ENCODE measurements at places on chromosomes 7 and 10.

DNA sequence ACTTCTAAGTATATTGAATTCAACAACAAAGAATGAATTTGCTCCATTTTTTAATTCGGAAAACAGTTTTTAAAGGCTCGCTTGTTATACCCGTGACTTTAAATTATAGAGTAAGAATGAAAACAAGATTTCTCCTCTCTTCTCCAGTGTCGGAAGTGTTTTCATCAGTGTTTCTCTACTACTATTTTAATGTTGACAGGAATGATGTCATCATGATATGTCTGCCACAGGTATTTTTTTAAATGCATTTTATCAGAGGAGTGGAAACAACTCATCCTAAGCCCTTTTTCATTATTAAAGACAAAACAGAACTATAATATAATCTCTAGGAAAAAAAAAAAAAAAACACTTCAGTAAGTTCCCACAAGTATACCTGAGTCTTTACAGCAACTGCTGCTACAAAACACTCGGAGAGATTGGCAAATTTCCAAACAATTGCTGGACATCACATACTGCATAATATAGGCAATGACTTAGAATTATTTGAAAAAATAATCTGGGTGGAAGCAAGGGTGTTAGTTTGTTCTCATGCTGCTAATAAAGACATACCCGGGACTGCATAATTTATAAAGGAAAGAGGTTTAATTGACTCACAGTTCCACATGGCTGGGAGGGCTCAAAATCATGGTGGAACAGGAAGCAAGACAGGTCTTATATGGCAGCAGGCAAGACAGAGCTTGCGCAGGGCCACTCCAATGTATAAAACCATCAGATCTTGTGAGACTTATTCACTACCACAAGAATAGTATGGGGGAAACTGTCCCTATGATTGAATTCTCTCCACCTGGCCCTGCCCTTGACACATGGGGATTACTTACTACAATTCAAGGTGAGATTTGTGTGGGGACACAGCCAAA, 4.8 kb upstream of the RNF32 start:
- no peak for DNase-seq

- no peak for DNase-seq
These were observed 8.7 kb upstream of the MYL7 start for GRCh38 chr7:44149571-44150465.

DNA sequence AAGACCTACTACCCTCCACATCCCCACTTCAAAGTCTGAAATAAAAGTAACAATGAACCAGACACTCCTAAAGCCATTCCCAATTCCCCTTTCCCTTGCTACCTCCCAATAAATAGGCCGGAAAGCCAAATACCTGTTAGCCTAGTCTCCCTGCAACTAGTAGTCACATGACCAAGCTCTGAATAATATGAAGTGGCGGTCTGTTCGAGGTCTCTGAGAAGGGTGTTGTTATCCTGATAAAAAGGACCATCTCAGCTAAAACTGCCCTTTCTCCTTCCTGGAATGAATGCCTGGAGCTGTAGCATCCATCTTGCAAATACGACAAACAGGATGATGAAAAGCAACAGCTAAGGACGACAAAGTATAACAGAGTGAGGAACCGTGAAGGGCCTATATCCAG, 6.0 kb downstream of the KIF5B start:
- no peak for DNase-seq

GRCh38 chr7:133112976-133113375, 31.1 kb upstream of the CHCHD3 start:
- no peak for DNase-seq

DNA sequence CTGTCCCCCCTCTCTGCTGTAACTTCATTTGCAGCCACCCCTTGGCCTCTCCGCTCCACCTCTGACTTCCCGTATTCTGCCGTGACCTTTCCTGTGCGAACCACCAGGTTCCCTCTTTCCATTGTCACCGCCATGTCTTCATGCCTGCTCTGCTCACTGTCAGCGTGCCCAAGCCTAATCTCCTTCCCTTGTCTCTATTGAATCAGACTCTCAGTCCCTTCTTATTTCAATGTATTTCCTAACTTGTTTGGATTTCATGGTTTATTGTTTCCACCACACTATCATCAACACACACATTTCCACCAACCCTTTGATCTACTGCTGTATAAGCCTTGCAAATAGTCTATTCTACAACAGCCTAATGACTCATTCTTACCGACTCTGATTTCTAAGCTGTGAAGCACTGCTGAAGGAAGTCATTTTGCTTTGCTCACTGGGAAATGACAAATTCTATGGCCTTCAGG, 30.0 kb upstream of the INHBA start:
- DNase-seq = no peak

DNA sequence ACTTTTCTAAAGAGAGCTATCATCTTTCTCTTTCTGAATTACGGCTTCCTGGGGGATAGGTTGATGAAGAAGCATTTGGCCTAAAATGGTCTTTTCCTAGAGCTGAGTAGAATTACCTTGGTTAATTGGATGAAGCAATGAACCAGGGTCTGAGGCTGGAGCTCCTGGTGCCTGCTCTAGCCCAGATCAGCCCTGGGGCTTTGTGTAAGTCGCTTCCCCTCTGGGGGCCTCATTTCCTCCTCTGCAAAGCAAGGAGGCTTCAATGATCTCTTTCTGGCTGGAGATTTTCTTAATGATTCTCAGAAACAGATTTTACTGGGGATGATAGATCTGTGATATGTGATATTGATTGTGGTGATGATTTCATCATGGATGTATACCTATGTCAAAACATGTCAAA, 3.5 kb upstream of the CPA2 start:
- DNase-seq = no peak

- DNase-seq = no peak
These were observed at the start of gene VSTM2A for GRCh38 chr7:54541669-54542625. VSTM2A (plus strand) TSS chr7:54542375; CDS start chr7:54542731, 356 bp downstream.

DNA sequence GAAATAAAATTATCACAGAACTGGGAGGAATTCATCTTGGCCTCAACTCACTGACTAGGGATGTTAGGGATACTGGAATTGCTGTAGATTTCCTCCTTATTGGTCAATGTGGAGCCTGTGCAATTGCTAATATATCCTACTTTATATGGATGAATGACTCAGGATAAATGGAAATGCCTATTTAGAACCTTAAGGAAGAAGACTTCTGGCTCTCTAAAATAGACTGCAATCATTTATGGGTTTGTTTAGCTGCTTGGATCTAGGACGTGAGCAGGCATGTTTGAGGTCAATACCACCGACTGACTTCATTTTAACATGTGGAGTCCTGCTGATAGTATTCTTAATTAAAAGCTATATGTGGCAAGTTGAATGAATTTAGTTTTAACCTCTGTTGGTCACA, 1040.1 kb upstream of the LRRN3 start:
- DNase-seq = no peak

GRCh38 chr7:65381742-65382141, 8.1 kb downstream of the ZNF92 start:
- no peak for DNase-seq

DNA sequence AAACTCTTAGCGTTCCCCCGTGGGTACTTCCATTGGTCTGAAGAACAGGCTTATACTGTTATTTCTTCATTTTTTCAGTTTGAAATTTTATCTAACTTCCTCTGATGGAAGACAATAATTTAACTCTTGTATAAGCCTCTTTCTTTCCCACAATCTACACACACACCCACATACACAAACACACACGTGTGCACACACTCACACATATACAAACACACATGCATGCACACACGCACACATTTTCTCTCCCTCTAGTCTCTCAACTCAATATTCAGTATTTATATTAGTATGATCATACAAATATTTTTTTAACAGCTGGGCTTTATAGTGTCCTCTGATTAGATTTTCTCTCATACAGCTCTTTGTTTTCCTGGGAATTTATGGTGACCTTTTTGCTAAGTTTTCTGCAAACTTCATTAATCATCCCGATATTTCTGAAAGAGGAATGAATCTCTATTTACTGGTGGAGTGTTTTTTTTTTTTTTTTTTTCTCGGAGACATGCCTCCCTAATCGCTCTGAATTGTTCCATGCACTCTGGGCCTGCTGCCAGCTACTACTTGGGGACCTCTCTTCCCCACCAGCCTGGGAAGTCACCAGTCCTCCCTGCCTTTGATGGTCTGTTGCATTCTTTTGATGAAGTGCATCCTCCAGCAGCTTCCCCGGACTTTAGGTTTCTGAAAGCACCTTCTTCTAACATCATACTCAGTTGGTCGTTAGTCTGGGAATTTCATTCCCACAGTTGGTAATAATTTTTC, 75.5 kb downstream of the ZNF777 start:
- no peak for DNase-seq

DNA sequence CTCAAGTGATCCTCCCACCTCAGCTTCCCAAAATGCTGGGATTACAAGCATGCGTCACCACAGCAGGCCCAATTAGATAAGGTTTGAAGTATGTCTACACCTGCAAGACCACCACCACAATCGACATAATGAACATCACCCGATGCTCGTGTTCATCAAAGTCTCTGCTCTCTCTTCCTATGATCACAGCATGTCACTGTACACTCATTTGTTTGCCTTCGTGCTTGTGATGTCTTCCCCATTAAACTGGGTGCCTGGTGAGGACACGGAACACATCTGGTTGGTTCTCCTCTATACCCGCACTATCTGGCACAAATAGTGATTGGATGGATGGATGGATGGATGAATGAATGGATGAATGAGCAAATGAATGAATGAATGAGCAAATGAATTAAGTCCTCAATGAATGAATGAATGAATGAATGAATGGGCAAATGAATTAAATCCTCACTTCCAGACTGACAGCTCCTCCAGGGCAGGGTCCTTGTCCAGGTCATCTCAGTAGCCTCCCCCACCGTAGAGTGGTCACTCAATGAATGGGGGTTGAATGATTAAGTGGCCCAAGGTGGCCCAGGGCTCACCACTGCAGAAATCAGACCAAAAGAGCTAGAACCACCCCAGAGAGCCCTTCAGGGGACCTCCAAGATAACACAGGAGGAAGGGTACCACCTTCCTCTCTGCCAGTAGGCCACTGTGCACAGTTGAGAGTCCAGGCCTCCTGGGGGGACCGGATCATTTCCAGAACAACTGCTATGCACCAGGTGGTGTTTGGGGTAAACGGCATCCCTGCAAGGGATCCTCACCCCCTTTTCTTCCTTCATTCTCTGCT, 101.9 kb upstream of the TNRC18 start:
- DNase-seq = no peak

All from hematopoietic multipotent progenitor cell treated with erythropoietin and hydrocortisone succinate and interleukin-3 and kit ligand, for 17 days (in vitro differentiated cells).